ENCODE measurements at places on chromosomes 16 and 17.
A peak's percentile ranks its signal among the peaks of the same experiment; 100 is the strongest.

DNA sequence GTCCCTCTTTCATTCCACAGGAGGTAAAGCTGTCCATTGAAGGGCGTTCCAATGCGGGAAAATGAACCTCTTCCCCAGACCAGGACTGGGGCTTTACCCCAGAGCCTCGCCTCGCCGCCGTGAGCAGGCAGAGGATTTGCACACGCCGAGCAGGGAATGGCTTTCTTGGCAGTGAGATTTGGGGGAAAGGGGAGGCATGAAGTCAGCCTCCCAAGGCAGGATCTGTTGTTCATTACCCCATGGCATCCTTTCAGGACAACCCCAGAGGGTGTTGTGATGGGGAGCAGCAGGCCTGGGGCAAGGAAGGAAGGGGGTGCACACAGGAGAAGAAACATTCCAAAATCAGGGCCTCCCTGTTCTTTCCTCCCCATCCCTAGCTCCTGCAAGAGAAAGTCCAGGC, 6.0 kb downstream of the ATXN1L start:
- DNase-seq: no peak

- peak; percentile 42 for DNase-seq
Observed at GRCh38 chr17:78044280-78044835, 84.2 kb downstream of the TMC6 start.

DNA sequence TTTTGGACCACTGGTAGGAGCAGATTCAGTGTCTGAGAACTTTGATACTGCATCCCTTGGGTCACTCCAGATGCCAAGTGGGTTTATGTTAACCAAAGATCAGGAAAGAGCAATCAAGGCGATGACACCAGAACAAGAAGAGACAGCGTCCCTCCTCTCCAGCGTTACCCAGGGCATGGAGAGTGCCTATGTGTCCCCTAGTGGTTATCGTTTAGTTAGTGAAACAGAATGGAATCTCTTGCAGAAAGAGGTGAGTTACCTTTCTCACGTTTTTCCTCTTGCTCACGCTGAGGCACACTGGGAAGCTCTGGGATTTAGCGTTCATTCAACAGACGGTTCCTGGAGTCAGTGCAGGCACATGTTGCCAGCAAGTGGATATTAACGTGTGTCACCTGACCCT, 58.0 kb downstream of the NUP88 start:
- no peak for DNase-seq

GRCh38 chr16:61544165-61544564, 492.1 kb downstream of the CDH8 start:
- DNase-seq: no peak

- no peak for DNase-seq
Observed at GRCh38 chr17:42783062-42783790, 2.8 kb downstream of the WNK4 start.

DNA sequence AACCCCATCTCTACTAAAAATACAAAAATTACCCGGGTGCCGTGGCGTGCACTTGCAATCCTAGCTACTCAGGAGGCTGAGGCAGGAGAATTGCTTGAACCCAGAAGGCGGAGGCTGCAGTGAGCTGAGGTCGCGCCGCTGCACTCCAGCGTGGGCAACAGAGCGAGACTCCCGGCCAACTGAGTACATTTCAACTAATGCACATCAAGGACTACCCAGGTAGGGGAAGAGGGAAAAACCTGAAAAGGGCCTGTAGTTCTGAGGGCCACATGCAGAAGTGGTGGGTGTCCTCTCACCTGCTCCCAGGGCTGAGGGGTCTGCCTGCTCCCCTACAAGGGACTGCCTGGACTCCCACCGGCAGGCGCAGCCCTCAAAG, 584 bp upstream of the SLC16A5 start:
- DNase-seq: no peak

GRCh38 chr16:28279006-28279405, 13.3 kb upstream of the SBK1 start:
- DNase-seq: no peak

GRCh38 chr16:87170310-87170709, 146.9 kb downstream of the C16orf95 start:
- DNase-seq: no peak

DNA sequence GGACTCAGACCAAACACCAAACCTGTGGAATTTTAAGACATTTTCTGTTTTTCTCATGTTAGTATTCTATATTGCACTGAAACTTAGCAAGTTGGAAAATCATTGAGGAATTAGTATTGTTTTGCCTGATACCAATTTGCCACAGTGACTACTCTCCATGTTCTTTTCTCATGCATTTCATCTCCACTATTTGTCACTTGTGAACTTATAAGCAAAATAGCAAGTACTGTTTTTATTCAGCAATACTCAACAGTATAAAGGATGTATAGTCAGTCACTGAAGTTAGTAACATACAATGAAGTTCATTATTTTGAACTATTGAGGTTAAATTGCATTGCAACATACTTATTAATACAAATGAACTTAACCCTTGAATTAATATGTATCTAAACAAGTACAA, 5.8 kb upstream of the VPS35L start:
- DNase-seq: no peak

DNA sequence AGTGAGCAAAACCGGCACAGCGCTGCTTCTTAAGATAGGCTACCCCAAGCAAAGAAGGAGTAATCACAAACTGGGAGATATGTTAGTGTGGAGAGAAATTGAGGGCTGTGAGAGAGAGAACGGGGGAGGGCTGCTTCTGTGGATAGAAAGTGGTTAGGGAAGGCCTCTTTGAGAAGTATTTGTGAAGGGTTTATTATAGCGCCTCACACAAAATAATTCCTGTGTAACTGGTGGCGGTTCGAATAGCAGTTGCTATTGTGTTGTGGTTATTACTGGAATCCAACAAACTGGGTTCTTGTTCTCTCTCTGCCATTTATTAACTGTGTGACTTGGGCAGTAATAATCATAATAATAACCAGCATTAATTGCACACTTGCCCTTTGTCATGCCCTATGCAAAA, 9.2 kb upstream of the CISD3 start:
- no peak for DNase-seq

- no peak for DNase-seq
Observed at GRCh38 chr17:36550491-36551417, 6.0 kb downstream of the GGNBP2 start.

DNA sequence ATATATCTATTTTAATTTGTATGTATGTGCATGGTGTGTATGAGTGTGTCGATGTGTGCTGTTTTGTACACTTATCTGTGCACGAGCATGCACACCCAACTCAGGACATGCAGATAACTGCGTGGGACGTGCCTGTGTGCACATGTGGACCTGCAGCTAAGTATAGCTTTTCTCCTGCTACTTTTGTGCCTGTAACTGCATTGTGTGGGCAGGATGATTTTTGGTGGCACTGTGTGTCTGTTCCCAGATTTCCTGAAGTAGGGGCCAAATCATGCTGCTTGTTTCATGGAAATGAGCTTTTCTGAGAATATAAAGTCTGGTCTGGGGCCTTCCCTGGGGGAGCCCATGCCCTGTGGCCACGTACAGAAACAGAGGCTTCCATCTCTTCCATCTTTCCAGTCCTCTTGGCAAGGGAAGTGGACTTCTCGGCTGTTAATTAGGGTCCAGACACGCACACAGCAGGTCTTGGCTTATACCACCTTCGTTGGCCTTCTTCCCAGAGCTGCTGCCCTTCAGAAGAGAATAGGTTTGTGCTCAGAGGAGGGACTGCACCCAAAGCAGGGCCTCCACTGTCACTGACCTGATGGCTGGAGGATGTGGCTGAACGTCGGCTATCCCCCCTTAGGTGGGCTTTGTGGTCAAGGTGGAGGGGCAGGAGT, 30.2 kb downstream of the SPNS3 start:
- no peak for DNase-seq

DNA sequence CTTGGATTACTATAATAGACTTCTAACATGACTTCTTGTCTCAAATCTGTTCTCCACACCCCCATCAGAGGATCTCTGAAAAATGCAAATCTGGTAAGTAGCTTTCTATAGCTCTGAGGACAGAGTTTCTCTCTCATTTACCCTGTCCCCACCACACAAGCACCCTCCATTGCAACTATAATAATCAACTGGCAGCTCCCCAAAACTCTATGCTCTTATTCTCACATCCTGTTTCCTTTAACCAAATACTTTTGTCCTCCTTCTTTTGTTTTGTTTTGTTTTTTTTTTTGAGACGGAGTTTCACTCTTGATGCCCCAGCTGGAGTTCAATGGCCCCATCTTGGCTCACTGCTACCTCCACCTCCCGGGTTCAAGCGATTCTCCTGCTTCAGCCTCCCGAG, 73.4 kb downstream of the HELZ start:
- no peak for DNase-seq

GRCh38 chr17:22300177-22300576, 607.9 kb downstream of the KCNJ18 start:
- DNase-seq: peak; percentile 19

DNA sequence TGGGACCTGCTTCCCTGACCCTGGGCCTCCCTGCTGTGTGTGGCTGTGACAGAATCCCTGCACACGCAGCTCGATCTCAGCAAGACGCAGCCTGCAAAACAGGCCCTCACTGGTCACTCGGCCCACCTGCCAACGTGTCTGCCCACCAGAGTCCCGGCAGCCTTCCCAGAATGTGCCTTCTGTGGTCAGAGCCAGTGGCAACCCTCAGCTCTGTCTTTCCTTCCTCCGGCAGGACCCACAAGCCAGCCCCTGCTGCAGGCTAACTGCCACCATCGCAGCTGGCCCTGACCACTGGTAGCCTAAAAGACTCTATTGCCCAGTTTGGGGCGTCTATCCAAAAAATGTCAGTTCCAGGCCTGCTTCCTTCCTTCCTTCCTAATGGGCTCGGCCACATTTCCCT, 83.2 kb downstream of the LITAF start:
- DNase-seq: no peak

DNA sequence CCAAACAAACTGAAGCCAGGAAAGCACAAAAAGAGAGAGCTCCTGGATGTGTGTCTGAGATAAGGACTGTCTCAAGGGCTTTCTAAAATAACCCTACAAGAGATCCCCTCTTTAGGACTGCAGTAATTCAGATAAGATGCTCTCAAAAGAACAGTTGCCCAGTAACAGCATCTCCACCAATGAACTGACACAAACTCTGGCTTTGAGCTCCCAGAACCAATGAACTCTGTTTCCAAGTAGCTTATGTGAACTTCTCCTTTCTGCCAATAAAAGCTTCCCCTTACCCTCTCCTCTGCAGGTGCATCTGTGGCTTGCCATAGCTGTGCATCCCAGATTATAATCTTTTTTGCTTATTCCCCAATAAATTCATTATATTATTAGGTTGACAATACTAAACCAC, 421.5 kb downstream of the SLC39A11 start:
- no peak for DNase-seq

DNA sequence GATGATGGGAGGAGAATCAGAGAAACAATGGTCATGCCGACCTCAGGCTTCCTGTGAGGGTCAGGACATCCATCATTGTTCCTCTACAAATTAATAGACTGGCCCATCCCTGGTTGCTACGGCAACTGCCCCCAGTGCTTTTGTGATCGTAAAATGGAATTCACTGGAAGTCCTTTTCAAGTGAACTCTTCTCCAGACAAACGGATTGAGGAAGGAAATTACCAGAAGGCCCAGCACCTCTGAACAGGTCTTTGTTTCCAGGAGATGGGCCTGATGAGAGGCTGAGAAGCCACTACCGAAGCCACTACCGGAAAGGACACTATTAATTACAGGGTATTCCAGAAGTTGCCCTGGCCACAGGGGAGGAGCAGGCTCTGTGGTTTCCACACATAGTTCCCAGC, 126.0 kb downstream of the MGAT5B start:
- DNase-seq: no peak

DNA sequence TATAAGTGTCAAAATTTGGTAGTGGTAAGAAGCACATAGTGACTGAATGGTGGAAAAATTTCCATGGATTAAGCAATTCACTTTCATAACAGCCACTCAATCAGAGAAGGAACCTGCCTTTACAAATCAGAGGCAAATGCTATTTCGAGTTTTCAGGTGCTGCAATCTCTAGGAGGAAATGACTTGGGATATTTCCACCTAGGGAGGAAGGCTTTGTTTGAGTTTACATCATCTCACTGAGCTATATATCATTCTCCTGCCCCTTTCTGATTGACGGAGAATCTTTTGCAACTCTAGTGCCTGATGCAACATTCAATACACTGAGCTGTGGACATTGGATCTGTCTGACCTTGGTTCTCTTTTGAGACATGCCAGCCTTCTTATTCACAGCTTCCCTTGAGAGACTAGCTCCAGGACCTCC, 26.3 kb downstream of the MARCHF10 start:
- no peak for DNase-seq

GRCh38 chr17:69093279-69093789, 32.6 kb upstream of the ABCA9 start:
- no peak for DNase-seq

GRCh38 chr17:4010754-4011153, 46.5 kb upstream of the ATP2A3 start:
- DNase-seq: no peak

DNA sequence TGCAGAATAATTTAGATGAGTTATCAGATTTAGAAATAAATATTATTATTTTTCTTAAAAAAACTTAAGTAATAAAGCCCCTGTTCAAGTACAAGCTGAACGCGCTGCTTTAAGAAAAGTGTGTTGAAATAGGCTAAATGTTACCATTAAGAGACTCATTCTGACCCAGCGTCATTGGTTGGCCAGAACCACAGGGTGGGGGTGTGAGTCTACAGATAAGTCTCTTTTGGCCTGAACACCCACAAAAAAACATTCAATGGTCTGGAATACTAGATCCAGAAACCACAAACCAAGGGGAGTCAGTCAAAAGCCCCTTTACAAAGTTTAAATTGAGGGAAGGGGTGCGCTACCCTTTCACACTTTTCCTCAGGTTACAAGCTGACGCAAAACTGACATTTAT, 776.1 kb downstream of the KCNJ2 start:
- DNase-seq: no peak

DNA sequence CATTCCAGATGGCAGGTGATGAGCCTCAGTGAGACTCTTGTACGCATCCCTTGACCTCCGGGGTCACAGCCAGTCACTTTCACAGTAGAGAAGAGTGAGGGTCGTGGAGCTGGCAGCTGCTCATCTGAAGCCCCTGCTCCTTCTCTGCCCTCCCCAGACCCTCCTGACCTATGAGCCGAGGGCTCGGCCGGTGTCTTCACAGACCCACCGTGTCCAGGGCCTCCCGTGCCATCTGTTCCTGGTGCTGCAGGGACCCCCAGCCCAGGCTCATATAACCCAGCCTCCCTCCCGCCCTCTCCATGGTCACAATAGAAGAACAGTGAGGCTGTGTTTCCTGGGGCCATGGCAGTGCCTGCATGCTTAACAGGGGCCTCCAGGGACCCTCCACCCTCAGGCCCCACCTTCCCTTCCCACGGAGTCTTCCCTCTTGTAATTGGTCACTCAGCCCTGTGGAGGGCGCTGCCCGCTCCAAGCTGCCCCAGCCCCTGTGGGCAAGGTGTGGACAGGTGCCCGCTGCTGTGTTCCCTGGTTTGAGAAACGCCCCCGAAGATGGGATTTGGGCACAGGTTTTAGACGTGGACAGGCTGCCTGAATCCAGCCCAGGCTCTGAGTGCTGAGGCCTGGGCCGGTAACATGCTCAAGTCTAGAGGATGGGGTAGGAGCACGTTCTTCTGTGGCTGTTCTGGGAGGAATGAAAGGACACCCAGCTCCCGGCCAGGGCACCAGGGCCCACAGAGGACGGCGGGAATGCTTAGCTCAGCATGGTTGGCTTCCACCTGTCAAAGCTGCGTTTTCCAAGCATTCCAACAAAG, 38.7 kb downstream of the ACSF3 start:
- no peak for DNase-seq

Measured in esophagus muscularis mucosa (tissue), 4 donors.